Stimulated activated CD8-positive, alpha-beta memory T cell treated with anti-CD3 and anti-CD28 coated beads, Interleukin-15, amount 100 ng/mL, for 4 hours (primary cell): ENCODE measurements at places on chromosomes 1 and 21.

DNA sequence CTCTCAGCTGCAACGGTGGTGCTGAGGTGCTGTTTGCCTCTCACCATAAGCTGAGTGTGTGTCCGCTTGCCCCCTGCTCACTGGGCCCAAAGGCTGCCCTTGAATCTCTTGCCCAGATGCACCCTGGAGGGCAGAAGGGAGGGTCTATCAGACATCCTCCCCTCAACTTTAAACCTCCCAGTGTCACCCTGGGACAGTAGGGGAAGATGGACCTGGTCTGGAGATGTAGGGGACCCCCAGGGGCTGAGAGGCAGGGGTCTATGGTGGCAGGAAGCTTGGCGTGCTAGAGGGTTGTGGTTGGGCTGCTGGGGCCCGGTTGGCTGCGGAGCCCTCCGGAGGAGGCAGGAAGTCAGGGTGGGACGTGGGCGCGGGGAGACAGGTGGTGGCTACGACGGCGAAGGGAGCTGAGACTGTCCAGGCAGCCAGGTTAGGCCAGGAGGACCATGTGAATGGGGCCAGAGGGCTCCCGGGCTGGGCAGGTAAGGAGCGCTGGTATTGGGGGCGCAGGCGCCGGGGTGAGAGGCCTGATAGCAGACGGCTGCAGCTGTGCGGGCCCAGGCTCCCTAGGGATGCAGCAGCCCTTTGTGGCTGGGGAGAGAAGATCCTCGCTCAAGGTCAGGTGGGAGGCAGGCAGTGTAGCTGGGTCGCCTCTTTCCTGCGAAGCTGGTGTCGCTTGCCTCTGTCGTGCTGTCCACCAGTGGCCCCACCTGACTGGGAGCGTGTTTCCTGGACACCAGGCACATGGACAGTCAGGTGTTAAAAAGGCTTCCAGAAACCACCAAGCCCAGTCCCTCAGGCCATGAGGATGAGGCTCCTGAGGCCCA, at the start of gene LCK:
Gene LCK (plus strand): TSS at position 373 of the 824 bp plus-strand sequence. CDS start 23,065 bp downstream, outside the sequence.
- peak; percentile 44 for DNase-seq

- no peak for DNase-seq
These were observed 114.1 kb downstream of the VPS13D start for GRCh38 chr1:12343823-12344487.

GRCh38 chr1:27018316-27018715, 5.7 kb upstream of the TENT5B start:
- no peak for DNase-seq

DNA sequence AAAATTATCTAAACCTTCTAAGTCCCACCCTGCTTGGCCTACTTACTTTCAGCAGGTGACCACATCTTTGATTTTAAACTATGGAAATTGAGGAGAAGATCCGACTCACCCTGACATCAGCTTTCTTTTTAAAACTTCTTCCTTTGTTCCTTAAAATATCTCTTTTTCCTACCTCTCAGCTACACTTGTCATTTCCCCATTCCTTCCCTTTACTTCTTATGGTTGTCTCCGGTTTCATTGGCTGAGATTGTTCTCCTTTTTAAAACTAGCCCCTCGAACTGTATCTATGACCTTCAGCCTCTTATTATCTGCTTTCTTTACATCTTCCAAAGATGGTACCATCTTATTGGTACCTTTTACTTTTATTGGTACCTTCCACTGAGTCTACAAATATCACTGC, 87.8 kb upstream of the NRIP1 start:
- DNase-seq: no peak

DNA sequence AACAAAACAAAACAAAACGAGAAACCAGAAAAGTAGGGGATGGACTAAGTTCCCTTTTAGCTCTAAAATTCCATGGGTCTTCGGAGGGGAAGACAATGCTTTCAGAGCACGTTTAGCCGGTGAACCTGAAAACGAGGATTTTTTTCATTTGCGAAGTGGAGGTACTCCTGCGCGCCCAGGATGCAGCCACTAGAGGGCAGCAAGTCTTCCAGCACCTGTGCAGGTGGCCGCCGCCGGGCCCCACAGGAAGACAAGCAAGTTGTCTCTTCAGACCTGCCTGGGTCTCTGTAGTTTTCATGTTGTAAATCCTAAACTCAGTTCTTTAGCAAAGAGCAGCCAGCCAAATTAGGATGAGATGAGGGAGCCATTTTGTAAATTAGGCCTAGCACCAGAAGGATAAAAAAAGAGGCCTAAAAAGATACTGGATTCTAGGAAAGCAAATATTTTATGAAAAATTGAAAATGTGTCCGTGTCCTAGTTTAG, 17.7 kb upstream of the SNX27 start:
- peak; percentile 67 for DNase-seq

DNA sequence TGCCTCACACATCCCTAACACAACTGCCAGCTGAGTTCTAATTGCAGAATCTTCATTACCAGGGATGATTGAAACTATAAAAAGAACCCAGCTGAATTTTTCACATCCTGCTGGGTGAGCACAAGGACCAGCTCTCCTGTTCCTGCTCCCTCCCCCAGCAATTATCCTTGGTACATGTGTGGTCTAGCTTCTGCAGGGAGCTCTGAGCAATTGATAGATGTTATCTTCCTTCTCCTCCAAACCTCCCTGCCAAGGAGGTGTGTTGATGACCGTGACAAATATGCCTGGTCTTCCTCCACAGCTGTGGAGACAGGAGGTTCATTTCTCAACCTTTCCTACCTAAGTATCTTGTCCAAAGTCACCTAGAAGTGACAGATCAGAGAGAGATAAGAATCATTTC, 65.3 kb upstream of the MAN1A2 start:
- DNase-seq: no peak

- DNase-seq: no peak
These were observed 55.5 kb upstream of the FOXO6 start for GRCh38 chr1:41305576-41306363.

DNA sequence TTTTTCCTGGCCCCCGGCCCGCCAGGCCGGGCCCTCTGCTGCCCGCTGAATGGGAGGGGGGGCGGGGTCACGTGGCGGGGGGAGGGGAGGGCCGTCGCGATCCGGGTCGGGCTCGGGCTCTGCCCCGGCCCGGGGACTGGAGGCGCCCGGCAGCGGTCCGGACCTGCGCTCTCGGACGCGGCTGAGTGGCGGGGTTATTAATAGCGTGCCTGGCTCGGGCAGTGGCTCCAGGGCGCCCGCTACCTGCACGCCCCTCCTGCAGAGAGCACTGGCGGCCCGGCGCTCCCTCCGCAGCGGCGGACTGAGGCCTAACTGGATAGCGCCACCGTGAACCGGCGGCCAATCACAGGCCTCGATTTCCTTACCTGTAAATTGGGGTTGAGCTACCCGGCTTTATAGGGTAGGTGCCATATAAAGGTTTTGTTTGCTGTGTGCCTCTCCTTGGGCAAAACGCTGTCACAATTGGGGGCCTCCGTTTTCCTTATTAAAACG, 28.1 kb downstream of the AHDC1 start:
- no peak for DNase-seq

GRCh38 chr1:52479076-52479475, 73.8 kb downstream of the TUT4 start:
- DNase-seq: no peak

DNA sequence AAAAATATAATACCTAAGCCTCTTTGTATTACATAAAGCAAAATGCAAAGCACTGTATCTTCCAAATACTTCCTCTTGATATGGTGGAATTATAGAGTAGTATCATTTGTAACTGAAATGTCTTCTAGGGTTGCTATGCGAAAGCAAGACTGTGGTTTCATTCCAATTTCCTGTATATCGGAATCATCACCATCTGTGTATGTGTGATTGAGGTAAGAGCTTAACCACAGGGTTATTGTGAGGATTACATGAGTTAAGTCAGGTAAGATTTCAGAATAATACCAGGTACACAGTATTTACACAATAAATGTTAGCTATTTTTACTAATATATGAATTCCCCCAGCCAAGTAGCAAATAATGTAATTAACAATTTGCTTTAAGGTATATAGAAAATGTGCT, 24.7 kb downstream of the CD53 start:
- DNase-seq: no peak

DNA sequence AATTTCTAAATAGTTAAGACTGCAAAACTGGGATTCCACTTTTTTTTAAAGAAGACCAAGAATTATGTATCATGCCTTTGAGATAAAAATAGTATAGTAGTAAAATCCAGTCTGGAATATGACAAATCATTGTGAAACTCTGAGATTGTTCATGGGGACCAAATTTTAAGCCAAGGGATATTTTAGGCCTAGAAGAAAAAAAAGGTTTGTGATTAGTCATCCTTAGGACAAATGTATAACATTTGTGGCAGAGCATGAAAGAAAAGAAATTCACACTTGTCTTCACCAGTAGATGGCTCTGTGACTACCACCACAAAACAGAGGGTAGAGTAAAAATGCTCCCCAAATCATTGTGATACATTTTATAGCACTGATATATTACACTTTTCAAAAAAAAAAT, 226.1 kb downstream of the KCTD3 start:
- no peak for DNase-seq

- DNase-seq: no peak
These were observed 315.8 kb upstream of the KAZN start for GRCh38 chr1:14282707-14283106.
